ENCODE measurements at places on chromosomes 3 and 15. TPM values are rescaled to one million over a fixed set of nuclear protein-coding genes. Genes with fewer than 3 reads are reported as not detected.

SAMD7 gene
- polyA plus RNA-seq, result not detected

ACKR4 gene
- 0.10 TPM for polyA plus RNA-seq

TIMMDC1 gene
- polyA plus RNA-seq, result 128 TPM

RBPMS2 gene
- 6.5 TPM for polyA plus RNA-seq

CLDN11 gene
- 2.2 TPM for polyA plus RNA-seq
